ENCODE measurements at places on chromosomes 12 and 14.

GRCh38 chr14:76715511-76716081 lies 45.7 kb upstream of the VASH1 start:
- no peak for DNase-seq

GRCh38 chr12:4296751-4297150 lies 23.2 kb downstream of the CCND2 start:
- DNase-seq = no peak

GRCh38 chr12:121144416-121144914 lies 11.8 kb downstream of the P2RX7 start:
- no peak for DNase-seq

DNA sequence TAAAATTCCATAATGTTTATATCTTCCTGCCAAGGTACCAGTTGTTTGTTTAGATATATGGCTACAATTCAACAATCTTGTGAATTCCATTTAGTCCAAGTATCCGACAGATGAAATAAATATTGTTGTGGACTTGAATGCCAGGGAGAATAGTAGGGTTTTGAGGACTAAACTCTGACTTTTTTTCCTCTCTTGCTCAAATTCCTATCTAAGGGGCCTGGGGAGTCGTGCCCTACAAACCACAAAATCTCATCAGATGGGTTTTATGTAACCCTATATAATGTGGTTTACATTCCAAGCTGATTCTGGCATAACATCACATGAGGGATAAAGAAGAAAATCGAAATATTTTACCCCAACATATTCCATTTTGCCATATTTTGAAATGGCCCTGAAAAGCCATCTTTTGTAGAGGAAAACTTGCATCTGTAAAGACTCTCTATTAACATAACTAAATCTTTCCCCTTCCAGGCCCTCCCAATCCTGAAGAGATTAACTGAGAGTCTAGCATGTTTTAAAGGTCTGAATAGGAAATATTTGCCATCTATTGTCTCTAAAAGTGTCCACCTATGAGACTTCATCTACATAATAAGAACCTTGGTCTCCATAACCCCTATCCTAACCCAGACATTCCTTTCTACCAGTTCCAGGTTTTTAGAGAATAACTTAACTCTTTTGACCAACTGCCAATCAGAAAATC lies 184.7 kb upstream of the KITLG start:
- no peak for DNase-seq

GRCh38 chr12:79486154-79486553 lies 204.6 kb downstream of the PAWR start:
- DNase-seq = no peak

- DNase-seq = no peak
These were observed 46.0 kb upstream of the DYNC1H1 start for GRCh38 chr14:101918065-101918989.

DNA sequence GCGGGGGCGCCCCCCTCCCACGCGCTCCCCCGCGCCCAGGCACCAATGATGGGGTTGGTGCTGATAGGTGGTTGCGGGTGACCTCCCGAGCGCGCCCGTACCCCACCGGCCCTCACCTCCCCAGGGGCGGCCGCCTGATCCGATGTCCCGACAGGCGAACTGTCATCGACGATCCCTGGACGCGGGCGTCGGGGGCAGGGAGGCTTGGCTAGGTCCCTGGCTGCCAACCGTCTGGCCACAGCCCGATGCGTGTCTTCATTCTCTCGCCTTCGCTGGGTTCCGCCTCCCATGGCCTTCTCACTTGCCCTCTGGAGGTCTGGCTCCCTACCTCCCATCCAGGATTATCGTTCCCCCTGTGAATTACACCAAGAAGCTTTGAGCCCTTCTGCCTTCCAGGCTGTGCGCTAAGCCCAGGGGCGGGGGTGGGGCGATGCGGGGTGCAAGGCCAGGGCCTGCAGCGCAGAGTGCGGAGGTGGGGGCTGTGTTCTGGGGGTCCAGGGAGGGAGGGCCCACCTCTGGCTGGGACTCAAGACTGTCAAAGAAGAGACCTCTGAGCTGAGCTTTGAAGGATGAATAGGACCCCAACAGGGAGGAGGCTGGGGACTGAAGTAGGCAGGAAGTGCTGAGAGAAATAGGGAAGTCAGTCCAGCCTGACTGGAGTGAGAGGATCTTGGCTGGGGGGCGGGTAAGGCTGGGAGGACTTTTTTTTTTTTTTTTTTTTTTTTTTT lies 7.7 kb upstream of the RACGAP1 start:
- no peak for DNase-seq

DNA sequence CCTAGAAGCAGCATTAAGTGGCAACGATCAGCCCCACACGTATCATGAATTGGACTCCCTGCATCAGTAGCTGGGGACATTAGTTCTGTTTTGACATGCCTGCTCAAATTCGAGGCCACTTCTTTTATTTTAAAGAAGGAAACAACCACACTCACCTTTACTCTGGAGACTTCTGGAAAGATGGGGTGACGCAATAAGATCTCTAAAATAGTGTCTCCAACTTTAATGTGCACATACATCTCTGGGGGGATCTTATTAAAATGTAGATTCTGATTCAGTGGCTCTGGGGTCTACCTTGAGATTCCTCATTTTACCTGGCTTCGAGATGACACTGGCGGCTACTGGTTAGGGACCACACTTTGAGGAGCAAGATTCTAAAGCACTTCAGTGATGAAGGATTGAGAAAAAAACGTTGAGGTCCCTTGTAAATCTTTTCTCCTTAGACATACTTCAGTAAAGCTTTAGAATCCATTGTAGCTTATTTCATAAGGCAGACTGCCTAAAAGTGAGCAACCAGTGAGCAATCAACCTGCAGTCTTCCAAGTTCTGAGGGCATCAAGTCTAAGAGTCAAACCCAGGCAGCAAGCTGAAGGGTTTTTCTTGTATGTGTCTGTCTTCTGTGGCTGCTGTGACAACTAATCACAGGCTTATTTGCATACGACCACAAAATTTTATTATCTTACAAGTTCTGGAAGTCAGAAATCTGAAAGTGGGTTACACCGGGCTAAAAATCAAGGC lies 718.6 kb upstream of the TBX3 start:
- DNase-seq = no peak

- DNase-seq = no peak
These were observed 82.5 kb downstream of the MED13L start for GRCh38 chr12:116194935-116195431.

- no peak for DNase-seq
These were observed 41.0 kb upstream of the CCDC88C start for GRCh38 chr14:91458612-91459011.

GRCh38 chr12:132108211-132108832 lies 35.8 kb downstream of the DDX51 start:
- no peak for DNase-seq

- DNase-seq = no peak
These were observed 23.1 kb downstream of the SPIC start for GRCh38 chr12:101498252-101498651.

DNA sequence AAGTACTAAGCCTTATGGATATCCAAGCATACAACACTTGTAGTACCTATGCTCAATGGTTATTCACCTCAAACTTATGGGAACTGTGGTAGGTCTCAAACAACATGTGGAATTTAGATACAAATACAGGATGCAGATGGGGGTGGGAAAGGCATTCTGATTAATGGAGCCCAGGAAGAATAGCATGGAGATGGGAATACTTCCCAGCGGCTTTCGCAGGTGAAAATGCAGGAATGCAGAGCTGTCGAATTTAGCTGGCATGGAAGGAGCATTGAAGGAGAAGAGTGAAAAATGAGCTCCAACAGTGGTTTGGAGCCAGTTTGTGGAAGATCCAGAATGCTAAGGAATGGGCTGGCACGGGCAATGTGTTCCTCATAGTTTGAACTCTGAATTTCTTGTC lies 89.9 kb downstream of the NKX2-1 start:
- no peak for DNase-seq

DNA sequence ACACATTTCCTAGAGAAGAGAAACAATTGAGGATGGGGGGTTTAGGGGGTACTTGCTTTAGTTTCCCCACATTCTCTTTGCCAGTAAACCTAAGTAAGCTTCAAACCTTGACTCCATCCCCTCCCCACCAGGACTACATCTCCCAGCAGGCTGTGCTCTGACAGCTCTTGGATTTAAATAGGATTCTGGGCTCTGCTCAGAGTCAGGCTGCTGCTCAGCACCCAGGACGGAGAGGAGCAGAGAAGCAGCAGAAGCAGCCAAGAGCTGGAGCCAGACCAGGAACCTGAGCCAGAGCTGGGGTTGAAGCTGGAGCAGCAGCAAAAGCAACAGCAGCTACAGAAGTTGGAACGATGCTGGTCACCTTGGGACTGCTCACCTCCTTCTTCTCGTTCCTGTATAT lies 20.6 kb downstream of the RDH12 start:
- DNase-seq = no peak

DNA sequence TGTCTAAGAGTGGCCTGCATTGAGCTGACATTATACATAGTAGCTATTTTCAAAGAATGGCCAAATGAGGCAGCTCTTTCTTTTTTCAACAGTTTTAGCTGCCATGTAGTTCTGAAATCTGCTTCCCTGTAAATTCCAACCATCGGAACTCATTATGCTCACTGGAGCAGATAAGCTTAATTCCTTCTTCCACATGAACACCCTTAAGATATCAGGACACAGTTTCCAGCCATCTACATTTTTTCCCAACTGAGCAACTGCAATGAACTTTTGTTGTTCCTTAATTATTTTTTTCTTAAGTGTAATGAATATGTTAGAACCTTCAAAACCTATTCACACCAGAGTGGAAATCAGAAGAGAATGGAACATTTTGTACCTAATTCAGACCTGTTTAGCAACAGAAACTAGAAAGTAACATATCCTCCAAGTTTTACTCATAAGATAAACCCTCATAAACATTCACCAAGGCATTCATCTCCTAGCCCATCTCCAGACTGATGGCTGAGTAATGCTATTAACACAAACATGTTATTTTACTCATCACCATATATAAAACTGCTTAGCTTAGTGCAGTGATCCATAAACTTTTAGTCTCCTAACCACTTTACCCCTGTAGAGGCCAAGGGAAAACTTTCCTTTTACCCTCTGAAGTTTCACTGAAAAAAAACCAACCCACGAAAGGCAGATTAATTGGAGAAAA lies 296.1 kb upstream of the SYT1 start:
- DNase-seq = no peak

DNA sequence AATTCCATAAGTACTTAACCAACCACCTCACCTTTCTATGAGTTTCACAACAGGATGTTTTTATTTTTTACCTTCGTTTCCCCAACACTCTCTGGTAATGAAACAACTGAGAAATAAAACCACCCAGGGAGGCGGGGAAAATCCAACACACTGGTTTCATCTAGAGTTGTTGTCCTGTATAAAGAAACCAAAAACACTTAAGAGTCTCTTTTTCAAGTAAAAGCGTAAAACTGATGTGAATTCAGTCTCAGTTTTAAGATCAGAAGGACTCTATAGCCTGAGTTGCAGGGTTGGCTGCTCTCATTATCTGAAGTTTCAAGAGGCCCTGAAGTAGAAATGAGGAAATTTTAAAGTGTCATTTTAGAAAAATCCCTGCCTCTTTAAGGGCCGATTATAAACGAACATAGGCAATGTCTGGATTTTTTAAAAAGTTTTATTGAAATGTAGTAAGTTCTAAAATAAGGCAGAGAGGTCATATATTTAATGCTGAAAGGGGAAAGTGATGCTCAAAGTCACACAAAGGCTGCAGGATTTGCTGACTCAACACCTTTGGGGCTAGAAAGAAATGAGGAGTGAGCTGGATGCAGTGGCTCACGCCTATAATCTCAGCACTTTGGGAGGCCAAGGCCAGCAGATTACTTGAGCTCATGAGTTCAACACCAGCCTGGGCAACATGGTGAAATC lies 27.2 kb downstream of the HIGD1C start:
- DNase-seq = no peak

DNA sequence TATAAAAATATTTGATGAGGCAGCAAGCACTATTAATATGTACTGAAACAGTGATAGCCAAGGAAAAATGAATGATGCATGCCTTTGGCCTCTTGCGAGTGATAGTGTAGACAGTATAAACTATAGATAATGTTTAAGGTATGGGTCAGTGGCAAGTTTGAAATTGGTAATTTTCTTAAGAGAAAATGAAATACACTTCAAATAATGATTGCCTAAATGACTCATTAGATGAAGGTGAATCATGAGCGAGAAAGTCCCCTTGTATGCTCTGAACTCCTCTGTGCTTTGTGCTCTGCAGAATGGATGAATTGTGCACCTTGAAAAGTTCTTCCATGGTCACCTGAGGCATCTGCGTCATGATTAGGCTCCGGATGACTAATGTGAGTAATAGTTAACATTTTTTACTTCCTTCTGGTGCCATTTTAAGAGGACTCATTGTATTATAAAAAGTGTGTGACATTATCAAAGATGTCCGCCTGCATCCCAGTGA lies 84.9 kb upstream of the RTL1 start:
- no peak for DNase-seq

DNA sequence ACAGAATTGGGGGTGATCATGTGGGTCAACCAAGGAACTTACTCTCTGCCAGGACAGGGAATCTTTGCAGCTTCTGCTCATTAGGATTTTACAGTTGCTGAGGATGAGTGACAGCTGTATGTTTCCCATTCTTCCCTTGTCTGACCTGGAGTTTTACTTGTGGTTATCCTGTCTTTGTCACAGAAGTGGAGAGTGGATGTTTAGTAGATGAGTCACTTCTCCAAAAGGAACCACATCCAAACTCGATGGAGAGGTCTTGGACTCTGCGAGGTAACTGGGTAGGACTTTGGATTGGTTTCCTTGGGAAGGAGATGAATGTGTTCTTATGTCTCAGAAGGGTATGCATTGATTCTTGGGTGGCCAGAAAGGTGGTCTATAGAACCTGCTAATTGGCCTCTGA lies 53.8 kb upstream of the USP44 start:
- DNase-seq = no peak

GRCh38 chr12:122888232-122888752 lies 7.6 kb downstream of the VPS37B start:
- DNase-seq = no peak

- no peak for DNase-seq
These were observed 82.3 kb downstream of the KCNMB4 start for GRCh38 chr12:70448371-70448770.

DNA sequence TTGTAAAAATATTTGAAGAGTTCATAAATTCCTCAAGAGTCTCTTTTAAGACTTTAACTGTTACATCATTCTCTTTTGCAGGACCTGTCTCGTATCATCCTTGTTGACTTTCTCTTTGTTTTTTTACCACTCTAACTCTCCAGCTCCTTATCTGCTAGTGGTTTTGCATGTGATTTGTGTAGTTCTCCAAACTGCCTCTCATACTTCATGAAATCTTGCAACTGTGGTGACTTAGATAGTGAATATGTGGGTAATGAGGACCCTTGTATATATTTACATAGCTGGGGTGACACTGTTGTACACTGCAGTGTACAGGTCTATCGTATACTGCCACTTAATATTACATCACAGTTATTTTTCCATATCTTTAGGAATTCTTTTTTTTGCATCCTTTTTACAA lies 40.2 kb upstream of the EMP1 start:
- DNase-seq = no peak

Data from activated CD8-positive, alpha-beta memory T cell treated with anti-CD3 and anti-CD28 coated beads for 1 hour (primary cell).